ENCODE measurements at places on chromosomes 16 and 17.

DNA sequence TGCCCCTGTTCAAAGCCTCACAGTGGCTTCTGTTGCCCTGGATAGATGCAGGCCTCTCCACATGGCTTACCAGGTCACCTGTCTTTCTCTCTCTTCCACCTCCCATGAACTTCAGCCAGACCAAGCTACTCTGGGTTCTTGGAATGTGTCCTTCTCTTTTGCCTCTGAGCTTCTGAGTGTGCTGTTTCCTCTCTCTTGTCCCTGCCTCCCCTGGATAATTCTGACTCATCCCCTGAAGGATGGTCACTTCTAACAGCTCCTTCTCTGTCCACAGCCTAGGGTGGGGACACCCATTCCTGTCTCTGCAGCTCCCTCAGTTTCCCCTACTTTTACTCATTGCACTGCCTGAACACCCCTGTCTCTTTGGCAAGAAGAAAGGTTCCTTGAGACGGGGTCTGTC, 2.9 kb downstream of the GUCY2D start:
- DNase-seq, result no peak

DNA sequence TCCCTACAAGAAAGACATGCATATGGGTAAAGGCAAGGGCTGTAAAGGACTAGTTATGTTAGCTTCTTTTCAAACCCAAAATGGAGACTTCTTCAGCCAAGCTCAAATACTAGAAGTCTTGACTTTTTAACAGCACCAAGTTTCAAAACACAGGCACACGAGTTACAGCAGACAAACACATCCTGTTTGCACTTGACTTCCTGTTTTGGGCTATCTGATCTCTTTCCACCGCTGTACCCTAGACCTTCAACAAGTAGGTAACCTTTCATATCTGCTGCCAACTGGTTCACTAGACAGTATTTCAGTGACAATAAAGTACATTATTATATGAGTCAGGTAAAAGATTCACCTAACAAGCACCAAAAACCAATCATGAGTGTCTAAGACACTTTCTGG, 12.3 kb downstream of the RFFL start:
- peak; percentile 87 for DNase-seq

- DNase-seq, result no peak
Observed at GRCh38 chr17:5516060-5516792, 29.9 kb downstream of the MIS12 start.

- no peak for DNase-seq
Observed at GRCh38 chr16:31074814-31075183, 577 bp downstream of the ZNF646 start.

GRCh38 chr16:5058476-5058875, 7.3 kb downstream of the C16orf89 start:
- no peak for DNase-seq

GRCh38 chr17:29146369-29146972, 33.7 kb downstream of the MYO18A start:
- DNase-seq, result no peak

- no peak for DNase-seq
Observed at GRCh38 chr17:27573548-27573947, 57.4 kb upstream of the LGALS9 start.

GRCh38 chr16:75234856-75235696, 16.3 kb downstream of the CTRB1 start:
- DNase-seq, result no peak

DNA sequence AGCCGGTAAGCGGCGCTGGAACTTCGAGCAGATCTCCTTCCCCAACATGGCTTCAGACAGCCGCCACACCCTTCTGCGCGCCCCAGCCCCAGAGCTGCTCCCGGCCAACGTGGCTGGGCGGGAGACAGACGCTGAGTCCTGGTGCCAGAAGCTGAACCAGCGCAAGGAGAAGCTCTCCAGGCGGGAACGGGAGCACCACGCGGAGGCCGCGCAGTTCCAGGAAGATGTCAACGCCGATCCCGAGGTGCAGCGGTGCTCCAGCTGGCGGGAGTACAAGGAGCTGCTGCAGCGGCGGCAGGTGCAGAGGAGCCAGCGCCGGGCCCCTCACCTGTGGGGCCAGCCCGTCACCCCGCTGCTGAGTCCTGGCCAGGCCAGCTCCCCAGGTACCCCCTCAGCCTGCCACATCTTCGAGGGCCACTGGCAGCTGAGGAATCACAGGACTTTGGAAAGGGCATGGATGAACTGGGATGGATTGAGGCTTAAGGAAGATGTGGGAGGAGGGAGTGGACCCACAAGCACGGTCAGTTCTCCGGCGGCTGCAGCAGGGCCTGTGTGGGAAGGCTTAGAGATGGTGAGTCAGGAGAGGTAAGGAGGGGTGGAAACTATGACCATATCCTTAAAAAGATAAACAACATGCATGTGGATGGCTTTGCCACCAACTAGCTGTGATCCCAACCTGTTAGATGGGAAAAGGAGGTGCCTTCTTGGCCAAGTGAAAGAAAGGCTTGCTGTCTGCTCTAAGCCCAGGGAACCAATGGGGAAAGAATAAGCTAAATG, 3.4 kb upstream of the LLGL2 start:
- no peak for DNase-seq

- no peak for DNase-seq
Observed at GRCh38 chr17:57755480-57756070, 10.5 kb upstream of the CCDC182 start.

DNA sequence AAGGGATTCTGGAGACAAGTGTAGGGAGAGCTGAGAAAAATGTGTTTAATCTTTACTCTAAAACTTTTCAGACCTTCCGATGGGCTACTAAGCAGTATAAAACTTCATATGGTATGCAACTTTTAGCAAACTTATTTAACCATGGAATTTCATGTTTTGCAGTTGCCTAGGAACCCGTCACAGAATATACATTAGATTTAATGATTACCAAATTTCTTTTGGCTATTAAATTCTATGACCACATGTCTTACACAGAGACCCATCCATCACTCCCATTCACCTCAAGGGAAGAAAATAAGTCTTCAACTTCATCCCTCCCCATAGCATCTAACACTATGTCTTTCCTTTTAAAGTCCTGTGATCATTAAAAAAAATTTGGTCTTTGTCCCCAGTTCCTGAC, 54.9 kb downstream of the HS3ST3A1 start:
- no peak for DNase-seq

DNA sequence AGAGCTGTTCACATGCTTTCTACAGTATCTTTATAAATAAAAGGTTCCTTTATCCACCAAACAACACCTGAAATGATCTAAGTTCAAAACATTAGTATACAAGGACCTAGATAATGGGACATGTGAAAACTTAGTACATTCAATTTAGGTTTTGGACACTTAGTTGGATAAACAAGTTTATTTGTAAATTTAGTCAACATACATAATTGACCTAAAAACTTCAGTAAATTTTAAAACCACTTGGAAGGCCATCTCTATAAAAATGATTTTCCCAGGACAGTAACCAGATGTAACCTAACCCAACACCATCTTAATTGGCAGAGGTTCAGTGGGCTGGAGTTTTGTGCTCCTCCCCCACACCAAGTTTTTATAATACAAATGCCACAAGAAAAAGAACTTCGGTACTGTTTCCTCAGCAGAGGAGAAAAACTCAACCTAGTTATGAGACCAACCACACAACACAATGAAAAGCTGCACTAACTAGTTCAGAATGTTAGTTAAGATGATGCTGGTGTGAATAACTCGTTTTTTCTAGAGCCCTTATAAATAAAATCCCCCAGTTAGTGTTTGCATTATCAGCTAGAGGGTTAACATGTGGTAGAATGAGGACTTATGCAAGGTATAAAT, 7.2 kb upstream of the UNK start:
- DNase-seq, result no peak

DNA sequence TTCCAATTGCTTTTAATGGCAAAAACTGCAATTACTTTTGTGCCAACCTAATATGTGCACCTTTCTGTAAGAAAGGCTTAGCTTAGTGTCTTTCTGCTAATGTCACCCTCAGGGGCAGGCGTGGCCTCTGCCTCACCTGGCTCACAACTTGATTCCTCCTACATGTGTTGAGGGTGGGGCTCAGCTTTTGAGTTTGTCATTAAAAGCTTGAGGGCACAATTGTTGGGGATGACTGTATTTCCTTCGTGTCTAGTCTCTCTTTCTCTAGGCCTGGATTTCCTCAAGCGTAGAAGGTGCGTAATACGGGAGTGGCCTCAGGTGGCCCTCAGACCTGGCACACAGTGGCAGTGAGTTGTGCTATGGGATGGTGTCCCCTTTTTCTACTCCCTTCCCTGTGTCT, 94.4 kb downstream of the CLEC16A start:
- no peak for DNase-seq

DNA sequence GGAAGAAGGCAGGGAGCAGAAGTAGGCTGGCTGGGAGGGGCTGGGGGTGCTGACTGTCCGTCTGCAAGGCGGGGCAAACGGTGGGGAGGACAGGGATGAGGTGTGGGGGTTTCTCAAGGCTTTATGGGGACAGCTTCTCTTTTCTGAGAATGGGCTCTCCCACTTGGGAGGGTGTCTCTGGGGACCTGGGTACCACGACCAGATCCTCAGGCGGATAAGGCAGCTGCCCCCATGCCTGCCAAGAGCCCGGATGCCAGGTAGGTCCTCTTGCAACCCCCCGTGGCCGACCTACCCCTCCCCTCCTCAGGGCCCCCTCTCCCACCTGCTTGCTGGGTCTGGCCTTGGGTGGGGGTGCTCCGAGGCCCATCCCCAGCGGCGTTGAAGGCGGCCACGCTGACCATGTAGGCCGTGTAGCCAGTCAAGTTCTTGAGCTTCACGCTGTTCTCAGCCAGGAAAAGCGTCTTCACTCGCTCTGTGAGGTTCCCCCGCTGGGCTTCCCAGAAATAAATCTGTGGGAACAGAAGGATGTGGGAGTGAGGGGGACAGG, 56.4 kb upstream of the CDC42EP4 start:
- no peak for DNase-seq

GRCh38 chr17:17356931-17357270, 53.7 kb downstream of the NT5M start:
- no peak for DNase-seq

- DNase-seq, result no peak
Observed at GRCh38 chr16:97822-98221, 19.8 kb downstream of the MPG start.

DNA sequence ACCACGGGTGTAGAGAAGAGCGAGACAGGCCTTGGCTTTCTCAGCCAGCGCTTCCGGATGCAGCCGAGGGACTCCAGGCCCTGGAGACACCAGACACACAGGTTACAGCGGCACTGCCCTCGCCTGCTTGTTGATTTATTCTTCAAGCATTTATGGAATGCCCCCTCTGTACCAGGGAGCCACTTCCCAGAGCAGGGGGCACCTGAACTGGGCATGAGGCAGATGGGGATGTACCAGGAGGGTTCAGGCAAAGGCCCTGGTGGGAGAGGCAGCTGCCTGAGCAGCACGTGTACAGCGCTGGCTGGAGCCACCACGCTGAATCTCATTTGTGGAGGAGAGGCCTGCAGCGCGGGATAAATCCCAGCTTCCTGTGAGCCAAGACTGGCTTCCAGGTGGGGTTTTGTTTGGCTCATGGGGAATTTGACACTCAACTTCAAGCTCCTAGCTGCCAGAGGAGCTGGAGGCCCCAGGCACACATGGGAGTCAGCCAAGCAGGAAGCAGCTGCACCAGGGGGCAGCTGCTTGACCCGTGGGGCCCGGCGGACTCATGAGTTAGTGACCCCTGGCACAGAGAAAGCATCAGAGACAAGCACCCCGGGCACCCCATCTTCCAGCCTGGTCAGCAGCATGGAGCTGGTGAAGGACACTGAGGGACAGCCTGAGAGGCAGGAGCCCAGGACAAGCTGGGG, 59.7 kb downstream of the IL21R start:
- DNase-seq, result no peak

- no peak for DNase-seq
Observed at GRCh38 chr16:66045626-66046025, 320.9 kb upstream of the CDH5 start.

GRCh38 chr17:62625184-62625869, 2.1 kb upstream of the MRC2 start:
- no peak for DNase-seq

DNA sequence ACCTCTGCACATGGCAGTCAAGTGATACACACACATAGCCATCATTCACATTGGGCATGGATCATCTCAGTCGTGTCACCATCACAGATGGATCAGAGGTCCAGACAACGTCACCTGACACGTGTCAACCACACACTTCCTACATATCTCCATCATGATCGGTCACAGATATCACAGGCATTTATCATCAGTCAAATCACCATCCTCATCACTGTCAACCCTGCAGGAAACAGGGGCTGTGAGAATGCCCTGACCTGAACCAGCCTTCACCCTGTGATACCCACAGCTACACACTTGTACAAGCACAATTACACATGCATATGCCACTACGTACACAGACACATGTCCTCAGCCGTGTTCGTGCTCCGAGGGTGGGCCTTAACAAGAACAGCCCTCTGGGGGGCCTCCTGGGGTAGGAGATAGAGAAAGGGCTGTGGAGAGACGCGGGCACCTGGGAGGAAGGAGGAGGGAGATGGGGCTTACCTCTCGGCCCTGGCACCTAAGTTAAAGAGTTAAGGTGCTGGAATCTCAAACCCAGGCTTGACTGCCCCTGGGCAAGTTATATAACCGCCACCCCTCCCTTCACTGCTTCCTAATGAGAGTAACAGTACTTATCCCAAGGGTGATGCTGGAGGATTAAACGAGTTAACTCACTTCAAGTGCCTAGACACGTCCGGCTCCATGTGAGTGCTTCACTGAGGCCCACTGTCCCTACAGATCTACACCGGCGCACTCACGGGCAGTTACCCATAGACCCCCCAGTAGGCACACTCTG, 1.1 kb downstream of the SLC12A4 start:
- DNase-seq, result peak; percentile 53

- DNase-seq, result no peak
Observed at GRCh38 chr16:86393907-86394626, 116.3 kb upstream of the FOXF1 start.

DNA sequence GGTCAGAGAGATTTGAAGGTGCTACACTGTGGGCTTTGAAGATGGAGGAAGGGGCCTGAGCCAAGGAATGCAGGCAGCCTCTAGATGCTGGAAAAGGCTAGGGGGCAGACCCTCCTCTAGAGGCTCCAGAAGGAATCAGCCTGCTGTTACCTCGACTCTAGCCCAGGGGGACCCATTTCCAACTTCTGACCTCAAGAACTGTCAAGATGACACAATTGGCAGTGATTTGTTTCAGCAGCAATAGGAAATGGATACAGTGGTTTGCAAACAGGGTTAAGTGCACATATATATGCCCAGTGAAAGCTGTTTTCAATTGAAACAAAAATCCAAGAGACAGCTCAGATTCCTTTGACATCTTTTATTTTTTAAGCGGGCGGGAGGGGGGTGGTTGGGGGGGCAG, 3.7 kb upstream of the ZDHHC1 start:
- no peak for DNase-seq

GRCh38 chr17:16428098-16428882, 12.9 kb downstream of the TRPV2 start:
- peak; percentile 57 for DNase-seq

DNA sequence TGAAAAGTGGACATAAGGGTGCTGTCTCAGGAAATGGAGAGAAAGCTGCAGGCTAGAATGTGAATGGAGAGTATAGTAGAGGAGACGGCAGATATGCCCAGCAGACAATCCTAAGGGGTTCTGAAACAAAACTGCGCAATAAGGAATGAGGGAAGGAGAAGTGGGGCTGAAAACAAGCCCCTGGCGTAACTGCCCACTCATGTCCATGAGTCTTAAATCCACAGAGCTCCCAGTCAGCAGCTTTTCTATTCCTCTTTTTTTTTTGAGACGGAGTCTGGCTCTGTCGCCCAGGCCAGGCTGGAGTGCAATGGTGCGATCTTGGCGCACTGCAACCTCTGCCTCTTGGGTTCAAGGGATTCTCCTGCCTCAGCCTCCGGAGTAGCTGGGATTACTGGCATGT, 5.9 kb downstream of the STRADA start:
- DNase-seq, result no peak

Measured in thymus (tissue), 14 donors.